Tongue (tissue), 3 donors: ENCODE measurements at places on chromosomes 3 and 15. TPM values are rescaled to one million over a fixed set of nuclear protein-coding genes. Genes with fewer than 3 reads are reported as not detected.

SLC9A9 gene
- 28.4 TPM for total RNA-seq

DAZL gene
- not detected for total RNA-seq

ABHD14A gene
- 14.1 TPM for total RNA-seq

MIX23 gene
- total RNA-seq, result 19.7 TPM

CSTA gene
- 17.0 TPM for total RNA-seq

TMC3 gene
- not detected for total RNA-seq

MTMR10 gene
- total RNA-seq, result 41.5 TPM

MINDY4B gene
- total RNA-seq, result not detected

ECE2 gene
- not detected for total RNA-seq

ULK4 gene
- 22.2 TPM for total RNA-seq
